ENCODE measurements at places on chromosomes 5 and 9.

DNA sequence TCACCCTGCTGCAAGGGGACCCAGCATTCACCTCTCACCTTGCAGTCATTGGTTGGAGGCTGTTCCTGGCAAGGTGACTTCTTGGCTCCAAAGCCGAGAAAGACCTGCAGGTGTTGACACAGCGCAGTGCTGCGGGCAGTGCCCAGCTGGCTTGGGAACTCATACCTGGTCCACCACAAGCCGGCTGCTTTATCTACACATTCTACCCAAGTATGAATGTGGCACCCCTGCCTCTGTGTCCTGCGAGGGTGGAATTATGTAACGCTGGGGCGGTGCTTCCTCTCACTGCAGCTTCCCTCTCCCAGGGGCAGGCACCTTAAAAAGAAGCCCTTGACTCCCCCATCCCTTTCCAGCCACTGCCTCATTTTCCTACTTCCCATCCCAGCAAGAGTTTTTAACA lies 2.5 kb upstream of the ZMYND19 start:
- DNase-seq = no peak

DNA sequence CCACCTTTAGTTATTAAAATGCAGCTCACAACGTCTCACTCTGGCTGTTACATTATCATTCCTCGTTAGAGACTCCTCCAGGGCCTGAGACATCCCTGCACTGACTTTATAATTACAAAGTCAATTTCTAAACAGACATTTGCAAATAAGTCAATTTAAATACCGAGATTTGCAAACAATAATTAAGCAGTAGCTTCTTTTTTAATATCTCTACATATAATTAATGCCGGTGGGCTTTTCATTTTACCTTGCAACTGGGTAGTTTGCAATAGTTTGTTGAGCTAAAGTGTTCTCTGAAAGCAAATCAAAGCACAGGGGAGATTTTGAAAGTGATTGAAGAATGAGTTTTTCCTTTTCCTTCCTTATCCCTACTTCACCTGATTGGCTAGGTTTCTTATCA lies 154.4 kb downstream of the TLR4 start:
- DNase-seq = no peak

DNA sequence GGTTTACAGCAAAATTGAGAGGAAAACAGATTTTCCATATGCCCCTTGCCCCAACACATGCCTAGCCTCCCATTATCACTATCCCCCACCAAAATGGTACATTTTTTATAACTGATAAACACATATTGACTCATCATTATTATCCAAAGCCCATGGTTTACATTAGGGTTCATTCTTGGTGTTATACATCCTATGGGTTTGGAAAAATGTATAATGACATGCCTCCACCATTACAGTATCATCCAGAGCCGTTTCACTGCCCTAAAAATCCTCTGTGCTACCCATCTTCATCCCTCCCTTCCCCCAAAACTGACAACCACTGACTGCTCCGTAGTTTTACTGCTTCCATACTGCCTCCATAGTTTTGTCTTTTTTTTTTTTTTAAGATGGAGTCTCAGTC lies 111.1 kb downstream of the ACTL7B start:
- DNase-seq = no peak

DNA sequence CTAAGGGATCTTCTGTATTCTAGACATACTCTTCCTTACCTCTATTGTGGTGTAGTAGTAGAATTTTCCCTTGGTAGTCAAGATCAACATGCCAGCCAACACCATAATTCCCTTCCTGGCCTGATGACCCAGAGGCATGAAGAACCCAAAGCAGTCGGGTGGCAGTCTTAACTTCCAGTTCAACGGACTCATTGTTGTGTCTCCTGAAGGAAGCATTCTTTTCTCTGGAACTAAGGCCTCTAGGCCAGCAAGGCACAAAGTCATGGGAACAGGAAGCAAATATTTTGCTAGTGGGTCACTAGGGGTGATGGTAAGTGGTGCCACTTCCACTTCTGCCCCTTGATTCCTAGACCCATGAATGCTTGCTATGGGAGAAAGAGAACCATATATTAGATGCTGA lies 55.2 kb upstream of the DAPK1 start:
- DNase-seq = no peak

DNA sequence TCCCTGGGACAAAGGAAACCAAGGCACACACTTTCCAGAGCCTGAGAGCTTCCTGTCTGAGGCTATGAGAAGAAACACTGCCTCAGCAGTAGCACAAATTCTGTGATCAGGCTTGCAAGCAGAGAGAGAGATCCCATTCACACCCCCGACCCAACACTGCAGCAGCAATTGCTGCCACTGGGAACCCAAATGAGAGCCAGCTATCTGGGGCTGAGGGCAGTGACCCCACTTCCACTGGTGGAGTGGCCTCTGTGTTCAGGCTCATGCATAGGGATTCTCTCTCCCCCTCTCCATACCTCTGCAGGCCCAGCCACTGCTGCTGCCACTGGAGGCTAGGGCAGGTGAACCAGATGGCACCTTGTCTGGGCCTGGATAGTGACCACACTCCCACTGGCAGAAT lies 95.2 kb downstream of the TMEM232 start:
- DNase-seq = no peak

GRCh38 chr5:181189962-181190710 lies 14.9 kb downstream of the TRIM7 start:
- peak; percentile 50 for DNase-seq

GRCh38 chr5:74372502-74373064 lies 267.9 kb downstream of the ENC1 start:
- no peak for DNase-seq

- DNase-seq = no peak
Observed at GRCh38 chr9:126219648-126220063, 107.0 kb upstream of the MVB12B start.
